Prostate gland (tissue), 2 donors: ENCODE measurements at places on chromosomes 2 and 18. TPM values are rescaled to one million over a fixed set of nuclear protein-coding genes. Genes with fewer than 3 reads are reported as not detected.
A peak's percentile ranks its signal among the peaks of the same experiment; 100 is the strongest.

- DNase-seq, result no peak
These were observed 58.8 kb upstream of the LRRTM1 start for GRCh38 chr2:80363330-80363729.

DNA sequence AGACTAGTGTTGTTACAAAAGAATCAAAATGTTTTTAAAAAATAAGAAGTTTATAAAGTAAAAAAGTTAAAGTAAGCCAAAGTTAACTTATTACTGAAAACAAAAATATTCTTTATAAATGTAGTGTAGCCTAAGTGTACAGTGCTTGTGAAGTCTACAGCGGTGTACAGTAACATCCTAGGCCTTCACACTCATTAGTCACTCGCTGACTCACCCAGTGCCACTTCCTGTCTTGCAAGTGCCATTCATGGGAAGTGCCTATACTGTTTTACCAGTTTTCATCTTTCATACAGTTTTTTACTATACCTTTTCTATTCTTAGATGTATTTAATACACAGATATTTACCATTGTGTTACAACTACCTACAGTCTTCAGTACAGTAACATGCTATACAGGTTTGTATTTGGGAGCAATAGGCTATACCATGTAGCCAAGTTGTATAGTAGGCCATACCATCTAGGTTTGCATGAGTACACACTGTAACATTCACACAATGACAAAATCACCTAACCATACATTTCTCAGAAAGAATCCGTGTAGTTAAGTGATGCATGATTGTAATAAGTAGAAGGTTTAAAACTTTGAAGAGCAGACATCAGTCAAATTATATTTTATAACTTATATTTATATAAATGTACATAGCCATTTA lies 13.4 kb downstream of the SERPINB7 start:
- no peak for DNase-seq

Gene NOP58
- total RNA-seq, result 73.2 TPM

Gene LAMA1
- 59.6 TPM for total RNA-seq

GRCh38 chr2:85605406-85606115 lies 3.1 kb upstream of the TMEM150A start:
- no peak for DNase-seq

Gene GPR45
- total RNA-seq, result not detected

DNA sequence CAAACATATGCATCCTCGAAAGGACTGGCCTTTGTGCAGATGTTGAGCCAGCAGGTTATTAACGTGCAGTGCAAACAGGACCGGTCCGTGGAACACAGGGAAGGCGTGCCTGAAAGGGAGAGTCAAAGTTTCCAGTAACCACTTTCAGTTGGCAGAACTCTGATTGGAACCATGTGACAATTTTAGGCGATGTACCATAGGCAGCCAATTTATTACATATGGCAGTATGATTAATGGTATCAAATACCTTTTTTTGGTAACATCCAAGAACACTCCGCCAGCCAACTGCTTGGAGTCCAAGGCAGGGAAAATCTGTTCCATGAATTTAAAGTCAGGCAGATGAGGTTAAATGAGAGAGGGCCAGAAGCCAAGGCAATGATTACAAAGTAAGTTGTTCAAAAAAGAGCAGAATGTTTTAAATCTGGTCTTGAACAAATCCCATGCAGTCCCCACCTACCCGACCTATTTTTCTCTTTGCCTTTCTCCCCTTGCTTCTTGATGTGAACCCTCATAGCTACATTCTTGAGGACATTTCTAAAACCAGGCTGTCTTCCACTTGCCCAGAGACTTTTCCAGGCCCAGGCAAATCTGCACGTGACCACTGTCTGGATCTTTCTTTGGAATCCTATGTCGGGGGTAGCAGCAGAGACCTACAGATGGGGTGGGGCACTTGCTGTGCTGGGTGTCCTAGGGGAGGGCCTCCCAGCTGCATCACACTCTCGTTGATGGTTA lies 351.7 kb downstream of the HRH4 start:
- no peak for DNase-seq

Gene ADNP2
- 17.5 TPM for total RNA-seq

Gene CFC1
- 6.6 TPM for total RNA-seq

GRCh38 chr2:168224346-168224745 lies 23.0 kb downstream of the STK39 start:
- DNase-seq, result no peak

DNA sequence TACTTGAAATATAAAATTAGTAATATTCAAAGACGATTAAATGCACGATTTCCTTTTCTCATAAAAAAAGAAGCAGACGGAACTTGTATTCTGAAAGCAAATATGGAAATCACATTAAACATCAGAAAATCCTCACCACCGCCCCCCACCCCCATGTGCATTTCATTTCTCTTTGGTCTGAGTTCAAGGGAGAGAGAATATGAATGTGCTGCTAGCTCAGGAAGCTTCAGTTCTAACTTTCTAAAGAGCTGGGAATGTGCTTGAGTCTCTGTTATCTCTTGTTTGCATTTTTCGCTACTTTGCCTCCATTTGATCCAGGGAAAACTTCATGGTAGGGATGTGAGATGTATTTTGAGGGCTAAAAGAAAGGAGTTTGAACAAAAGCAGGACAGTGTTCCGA lies 143.6 kb downstream of the NEDD4L start:
- DNase-seq, result no peak

DNA sequence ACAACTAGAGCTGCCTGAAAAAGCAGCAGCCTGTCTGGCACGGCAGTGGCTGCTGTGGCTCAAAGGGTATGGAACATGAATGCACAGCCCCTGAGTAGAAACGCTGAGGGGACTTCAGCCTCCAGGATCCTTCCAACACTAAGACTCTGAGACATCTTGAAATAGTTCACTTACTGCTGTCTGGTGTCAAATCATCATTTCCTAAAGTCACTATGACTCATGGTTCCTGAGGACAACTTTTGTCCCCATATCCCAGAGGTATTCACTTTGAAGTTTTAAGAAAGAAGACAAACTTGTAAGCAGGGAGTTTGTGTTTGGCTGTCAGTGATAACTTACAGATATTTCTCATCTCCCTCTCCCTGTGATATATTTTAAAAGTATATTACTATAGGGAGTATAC lies 33.3 kb upstream of the NEB start:
- DNase-seq, result no peak

- peak; percentile 17 for DNase-seq
These were observed 338.4 kb upstream of the SLC39A10 start for GRCh38 chr2:195318440-195319111.

DNA sequence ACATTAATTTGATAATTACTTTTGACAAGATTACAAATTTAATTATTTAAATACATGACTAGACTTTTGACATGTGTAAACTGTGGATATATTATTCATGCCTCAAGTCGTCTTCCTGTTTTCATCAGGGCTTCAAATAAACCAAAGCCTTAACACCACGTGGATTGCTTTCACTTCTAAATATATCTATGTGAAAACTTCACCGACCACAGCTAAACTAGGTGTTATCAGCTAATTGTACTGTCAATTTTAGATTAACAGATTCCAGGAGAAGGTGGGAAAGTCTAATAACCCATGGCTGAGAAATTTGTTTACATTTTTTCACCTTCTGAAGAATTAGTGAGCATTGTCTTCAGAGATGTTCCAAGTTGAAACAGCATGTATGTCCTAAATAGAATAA lies 494.7 kb upstream of the FAM98A start:
- no peak for DNase-seq

- DNase-seq, result no peak
These were observed 438.6 kb upstream of the HNMT start for GRCh38 chr2:137525641-137526190.

GRCh38 chr2:181461056-181461997 lies 4.1 kb downstream of the ITGA4 start:
- no peak for DNase-seq

DNA sequence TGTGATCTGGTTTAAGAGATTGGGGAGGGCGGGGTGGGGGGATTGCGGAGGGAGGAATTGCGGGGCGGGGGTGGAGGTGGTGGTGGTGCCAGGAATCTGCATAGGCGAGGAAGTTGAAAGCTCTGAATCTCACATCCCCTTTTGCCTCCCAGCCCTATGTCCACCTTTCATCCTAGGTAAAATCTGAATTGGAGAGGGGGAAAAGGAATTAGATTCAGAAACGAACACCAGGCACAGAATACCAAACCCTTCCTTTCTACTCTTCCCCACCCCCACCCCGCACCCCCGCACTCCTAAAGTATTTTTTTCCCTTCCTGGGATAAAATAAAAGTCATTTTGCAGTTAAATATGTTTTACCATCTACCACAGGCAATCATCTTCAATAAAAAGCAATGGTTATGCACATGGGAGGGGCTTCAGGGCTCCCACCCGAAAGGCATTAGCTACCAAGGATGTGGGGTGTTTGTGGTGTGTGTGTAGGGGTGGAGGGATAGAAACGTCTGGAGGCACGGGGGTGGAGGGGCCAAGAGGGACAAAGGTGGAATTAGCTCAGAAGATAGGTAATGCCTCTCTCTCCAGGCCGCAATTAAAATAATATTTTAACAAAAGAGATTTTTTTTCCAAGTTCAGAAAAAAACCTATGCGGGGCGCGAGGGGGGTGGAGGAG lies 1.8 kb downstream of the IGFBP5 start:
- DNase-seq, result no peak

- DNase-seq, result no peak
These were observed 39.0 kb upstream of the STRN start for GRCh38 chr2:37005118-37005868.

Gene CDH20
- 0.68 TPM for total RNA-seq
